ENCODE measurements at places on chromosomes 6 and 20.
A peak's percentile ranks its signal among the peaks of the same experiment; 100 is the strongest.

DNA sequence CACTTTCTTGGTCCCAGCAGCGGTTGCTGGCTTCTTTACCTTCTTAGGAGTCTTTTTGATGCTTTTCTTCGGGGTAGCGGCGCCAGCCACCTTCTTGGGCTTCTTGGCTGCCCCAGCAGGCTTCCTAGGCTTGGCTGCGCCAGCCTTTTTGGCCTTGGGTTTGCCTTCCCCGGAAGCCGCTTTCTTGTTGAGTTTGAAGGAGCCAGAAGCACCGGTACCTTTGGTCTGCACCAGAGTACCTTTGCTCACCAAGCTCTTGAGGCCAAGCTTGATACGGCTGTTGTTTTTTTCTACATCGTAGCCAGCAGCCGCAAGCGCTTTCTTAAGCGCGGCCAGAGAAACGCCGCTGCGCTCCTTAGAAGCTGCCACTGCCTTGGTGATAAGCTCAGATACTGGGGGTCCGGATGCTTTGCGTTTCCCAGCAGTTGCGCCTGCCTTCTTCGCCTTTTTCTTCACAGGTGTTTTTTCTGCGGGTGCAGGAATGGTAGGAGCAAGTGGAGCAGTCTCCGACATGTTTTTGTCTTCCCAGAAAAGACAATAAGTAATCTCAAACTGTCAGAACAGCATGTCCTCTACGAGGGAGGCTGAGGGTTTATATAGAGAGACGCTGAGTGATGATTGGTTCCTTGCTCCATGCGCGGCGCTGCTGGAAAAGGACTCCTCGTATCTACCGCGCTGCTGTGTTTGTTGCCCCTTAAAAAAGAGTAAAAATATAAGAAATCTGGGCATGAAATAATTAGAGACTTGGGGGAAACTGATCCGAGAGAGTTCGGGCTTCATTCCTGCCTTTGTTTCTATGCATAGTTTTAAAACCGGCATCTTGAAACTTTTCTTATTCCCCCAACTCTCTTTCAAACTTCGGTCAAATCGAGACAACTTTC lies 130.3 kb upstream of the BTN3A2 start:
- peak; percentile 85 for ATAC-seq

GRCh38 chr6:120804612-120805011 lies 529.7 kb downstream of the TBC1D32 start:
- no peak for ATAC-seq

GRCh38 chr6:129920103-129920798 lies 59.1 kb upstream of the TMEM244 start:
- ATAC-seq, result no peak

GRCh38 chr6:44920952-44921491 lies 407.1 kb upstream of the RUNX2 start:
- ATAC-seq, result no peak

GRCh38 chr6:90450268-90450953 lies 136.5 kb downstream of the MAP3K7 start:
- ATAC-seq, result no peak

DNA sequence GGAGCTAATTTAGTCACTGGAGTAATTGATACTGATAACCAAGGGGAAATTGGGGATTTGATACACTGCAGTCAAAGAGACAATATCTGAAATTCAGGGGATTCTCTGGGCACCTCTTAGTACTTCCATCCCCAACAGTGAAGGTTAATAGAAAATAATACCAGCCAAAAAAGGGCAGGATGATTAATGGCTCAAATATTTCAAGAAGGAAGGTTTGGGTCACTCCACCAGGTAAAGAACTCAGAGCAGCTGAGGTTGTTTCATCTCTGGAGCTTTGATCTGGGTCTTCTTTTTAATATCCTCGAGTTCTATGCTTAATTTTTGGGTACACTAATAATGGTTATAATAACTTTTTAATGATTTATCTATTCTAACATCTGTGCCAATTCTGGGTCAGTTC lies 70.8 kb downstream of the CDKAL1 start:
- no peak for ATAC-seq
